GM23338 (cell line): ENCODE measurements at places on chromosomes 1 and 21.
A peak's percentile ranks its signal among the peaks of the same experiment; 100 is the strongest.

- DNase-seq: no peak
These were observed 366.8 kb downstream of the PTBP2 start for GRCh38 chr1:97088391-97088790.

GRCh38 chr1:29237852-29238619 is 1.7 kb downstream of the PTPRU start:
- DNase-seq: peak; percentile 75

DNA sequence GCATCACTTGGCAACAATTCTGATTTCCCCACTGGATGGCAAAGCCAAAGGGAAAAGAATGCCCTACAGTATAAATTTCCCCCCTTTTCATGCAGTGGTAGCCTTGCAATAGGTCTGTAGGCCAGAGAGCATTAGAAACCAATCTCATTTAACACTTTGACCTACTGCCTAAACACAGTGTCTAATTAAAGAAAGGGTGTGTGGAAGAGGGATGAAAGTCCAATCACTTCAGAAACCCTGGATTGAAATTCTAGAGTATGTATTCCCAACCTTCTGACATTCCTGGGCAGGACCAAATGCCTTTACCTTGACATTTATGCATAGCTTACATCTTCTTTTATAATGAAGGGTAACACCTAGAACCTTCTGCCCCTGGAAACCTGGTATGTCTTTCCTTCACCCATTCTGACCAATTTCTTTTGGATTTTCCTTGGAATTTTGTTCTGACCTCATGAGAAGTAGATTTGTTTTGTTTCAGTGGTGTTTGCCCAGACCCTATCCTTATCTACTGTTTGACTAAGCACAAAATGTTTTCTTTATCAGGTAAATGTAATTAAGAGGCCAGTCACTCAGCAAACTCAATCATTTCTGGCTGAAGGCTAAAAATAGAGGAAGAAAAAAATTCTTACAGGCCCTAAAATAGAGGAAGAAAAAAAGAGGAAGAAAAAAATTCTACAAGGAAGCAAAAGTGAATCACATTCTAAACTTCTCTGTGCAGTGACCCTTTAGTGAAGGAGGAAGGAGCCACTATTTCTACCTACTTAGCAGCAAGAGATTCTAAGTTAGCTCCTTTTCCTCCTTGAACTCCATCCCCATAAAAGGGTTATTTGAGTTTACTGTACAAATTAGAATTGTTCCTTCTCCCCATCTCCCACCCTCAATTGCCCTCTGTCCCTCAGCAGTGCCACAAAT is 129.5 kb upstream of the DSCAM start:
- DNase-seq: no peak

GRCh38 chr1:37372302-37372701 is 102.1 kb upstream of the ZC3H12A start:
- DNase-seq: no peak

DNA sequence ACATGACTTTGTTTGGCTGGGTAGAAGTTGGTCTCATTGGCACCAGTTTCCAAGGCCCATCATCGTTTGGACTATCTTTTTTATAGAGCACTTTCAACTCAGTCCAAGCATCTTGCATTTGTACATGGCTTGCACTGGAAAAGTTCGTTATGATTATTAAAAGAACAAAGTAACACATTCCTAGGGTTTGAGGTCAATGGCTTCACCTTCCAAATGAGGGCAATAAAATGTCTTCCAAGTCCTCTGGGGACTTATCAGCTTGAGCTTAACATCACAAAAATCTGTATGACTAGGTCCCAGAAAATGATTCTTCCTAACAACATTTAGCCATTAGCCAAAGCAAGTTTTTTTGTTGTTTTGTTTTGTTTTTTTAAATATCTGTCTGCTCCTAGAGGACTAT is 610.8 kb downstream of the LMO4 start:
- no peak for DNase-seq

- DNase-seq: no peak
These were observed 202.5 kb upstream of the RAB4A start for GRCh38 chr1:229068270-229068987.

- no peak for DNase-seq
These were observed 357.0 kb upstream of the PRMT6 start for GRCh38 chr1:106699433-106699832.
